ENCODE measurements at places on chromosomes 13 and 19. TPM values are rescaled to one million over a fixed set of nuclear protein-coding genes. Genes with fewer than 3 reads are reported as not detected.

- no peak overlapping the region for H3K27ac ChIP-seq
- H3K36me3 ChIP-seq: peaks cover 26% of the 10 kb centered on the region
- no peaks in the 10 kb centered on the region for H3K27me3 ChIP-seq
Observed at GRCh38 chr13:75860935-75861334, 224.8 kb downstream of the LMO7 start.

- DNase-seq: no peak
- peaks cover 5% of the 10 kb centered on the region for H3K36me3 ChIP-seq
- no peaks in the 10 kb centered on the region for H3K27me3 ChIP-seq
- H3K27ac ChIP-seq: no peak overlapping the region
- H3K4me1 ChIP-seq: no peaks in the 10 kb centered on the region
- H3K4me3 ChIP-seq: no peak overlapping the region
Observed at GRCh38 chr13:113604186-113604585, 19.6 kb downstream of the TFDP1 start.

The AP1M2 gene
- not detected for total RNA-seq

The PTGIR gene
- total RNA-seq: 3.7 TPM

The ZNF492 gene
- 0.08 TPM for total RNA-seq

DNA sequence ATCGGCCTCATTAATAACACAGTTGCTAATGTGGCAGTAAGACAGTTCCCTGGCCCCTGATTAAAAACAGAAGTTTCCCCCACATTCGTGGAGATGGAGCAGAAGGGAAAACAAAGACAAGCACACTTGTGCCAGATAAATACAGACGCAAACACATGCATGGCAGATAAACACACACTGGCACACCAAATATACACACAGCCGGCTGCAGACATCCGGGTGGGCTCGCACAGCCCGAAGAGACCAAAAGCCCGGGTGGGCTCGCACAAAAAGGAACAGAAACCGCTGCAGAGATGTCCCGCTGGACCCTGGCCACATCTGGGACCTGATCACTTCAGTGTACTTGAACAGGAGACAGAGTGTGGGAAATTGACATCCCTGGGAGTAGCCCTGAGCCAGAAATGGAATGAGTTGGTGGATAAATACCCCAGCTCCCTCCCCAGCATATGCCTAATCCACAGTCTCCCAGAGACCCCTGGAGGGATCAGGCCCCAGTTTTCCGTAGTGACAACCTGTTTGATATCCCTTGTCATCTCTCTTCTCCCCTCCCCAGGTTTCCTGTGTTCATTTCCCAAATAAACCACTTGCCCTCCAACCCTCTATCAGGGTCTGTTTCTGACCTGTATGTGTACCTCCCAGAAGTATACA is 36.0 kb upstream of the ADGRE5 start:
- peaks cover 12% of the 10 kb centered on the region for H3K27me3 ChIP-seq
- H3K36me3 ChIP-seq: no peaks in the 10 kb centered on the region
- DNase-seq: no peak
- no peak overlapping the region for H3K4me3 ChIP-seq

- no peak for DNase-seq
- no peak overlapping the region for H3K27ac ChIP-seq
- no peak overlapping the region for H3K4me3 ChIP-seq
- no peaks in the 10 kb centered on the region for H3K36me3 ChIP-seq
- H3K27me3 ChIP-seq: peaks cover 82% of the 10 kb centered on the region
Observed at GRCh38 chr19:28425046-28425931, 787.7 kb downstream of the UQCRFS1 start.

GRCh38 chr13:30151388-30151787 is 156.0 kb downstream of the KATNAL1 start:
- H3K27ac ChIP-seq: no peak overlapping the region
- H3K36me3 ChIP-seq: no peaks in the 10 kb centered on the region
- peaks cover 25% of the 10 kb centered on the region for H3K27me3 ChIP-seq
- DNase-seq: no peak

The NRTN gene
- 22.8 TPM for total RNA-seq

GRCh38 chr19:2034729-2035589 is 16.1 kb downstream of the MKNK2 start:
- no peaks in the 10 kb centered on the region for H3K27me3 ChIP-seq
- H3K36me3 ChIP-seq: peaks cover 18% of the 10 kb centered on the region
- no peak overlapping the region for H3K27ac ChIP-seq
- peaks cover 41% of the 10 kb centered on the region for H3K4me1 ChIP-seq
- no peak overlapping the region for H3K4me3 ChIP-seq
- DNase-seq: no peak

The KMT5C gene
- 5.1 TPM for total RNA-seq

The ZIM2 gene
- 0.19 TPM for total RNA-seq

DNA sequence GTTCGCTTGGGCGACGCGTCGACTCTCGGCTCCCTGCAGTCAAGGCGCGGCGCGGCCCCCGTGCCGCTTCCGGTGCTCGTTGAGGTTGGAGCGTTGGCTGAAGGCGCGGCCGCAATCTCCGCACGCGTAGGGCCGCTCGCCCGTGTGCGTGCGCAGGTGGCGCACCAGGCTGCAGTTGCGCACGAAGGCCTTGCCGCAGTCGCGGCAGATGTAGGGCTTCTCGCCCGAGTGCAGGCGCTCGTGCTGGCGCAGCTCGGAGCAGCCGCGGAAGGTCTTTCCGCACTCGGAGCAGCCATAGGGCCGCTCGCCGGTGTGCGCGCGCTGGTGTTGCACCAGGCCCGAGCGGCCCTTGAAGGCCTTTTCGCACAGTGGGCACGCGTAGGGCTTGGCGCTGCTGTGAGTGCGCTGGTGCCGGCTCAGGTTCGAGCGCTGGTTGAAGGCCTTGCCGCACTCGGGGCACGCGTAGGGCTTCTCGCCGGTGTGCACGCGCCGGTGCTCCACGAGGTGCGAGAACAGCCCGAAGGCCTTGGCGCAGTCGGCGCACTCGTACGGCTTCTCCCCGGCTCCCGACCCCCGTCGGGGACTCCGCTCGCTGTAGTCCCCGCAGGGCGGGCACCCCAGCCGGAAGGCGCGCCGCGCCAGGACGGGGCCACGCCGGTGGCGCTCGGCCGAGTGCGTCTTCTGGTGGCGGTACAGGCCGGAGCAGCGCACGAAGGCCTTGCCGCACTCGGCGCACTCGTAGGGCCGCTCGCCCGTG is 5.3 kb upstream of the ZNF497 start:
- H3K4me3 ChIP-seq: peak overlapping the region; percentile 21
- H3K27me3 ChIP-seq: peaks cover 32% of the 10 kb centered on the region
- DNase-seq: no peak

GRCh38 chr13:31320946-31321345 is 121.2 kb downstream of the B3GLCT start:
- DNase-seq: no peak
- peaks cover 52% of the 10 kb centered on the region for H3K36me3 ChIP-seq
- peaks cover 8% of the 10 kb centered on the region for H3K4me1 ChIP-seq
- no peak overlapping the region for H3K27ac ChIP-seq
- no peaks in the 10 kb centered on the region for H3K27me3 ChIP-seq

The CBLC gene
- not detected for total RNA-seq

The FUT2 gene
- not detected for total RNA-seq

DNA sequence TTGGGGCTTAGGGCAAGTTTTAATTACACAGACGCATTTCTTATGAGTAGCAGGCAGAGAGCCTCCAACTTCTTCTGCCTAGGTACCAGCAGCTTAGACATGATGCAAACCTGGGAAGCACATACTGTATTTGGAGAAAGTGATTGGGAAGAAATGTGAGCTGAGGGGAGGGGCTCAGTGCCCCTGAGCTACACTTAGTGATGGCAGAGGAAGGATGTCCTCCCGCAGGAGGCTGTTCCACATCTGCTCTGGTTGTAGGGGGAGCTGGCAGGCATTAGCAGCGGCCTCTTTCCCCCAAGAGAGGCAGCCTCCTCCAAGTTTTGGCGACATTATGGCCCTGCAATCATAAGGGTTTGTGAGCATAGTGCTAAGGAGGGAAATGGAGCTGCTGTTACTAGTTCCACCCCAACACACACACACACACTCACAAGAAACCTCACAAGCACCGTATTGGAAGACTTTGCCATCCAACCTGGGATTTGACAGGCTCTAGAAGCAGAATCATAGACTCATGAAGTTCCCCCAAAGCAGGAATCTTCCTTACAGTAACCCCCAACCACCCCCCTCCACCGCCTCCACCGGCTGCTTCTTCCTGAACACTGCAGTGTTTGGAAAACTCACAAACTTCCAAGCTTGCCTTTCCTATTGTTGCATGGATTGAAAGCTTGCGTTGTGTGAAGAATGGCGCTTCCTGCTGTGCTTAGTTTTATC is 3.3 kb downstream of the ALOX5AP start:
- no peaks in the 10 kb centered on the region for H3K36me3 ChIP-seq
- no peak for DNase-seq
- H3K27me3 ChIP-seq: no peaks in the 10 kb centered on the region
- H3K4me3 ChIP-seq: no peak overlapping the region

DNA sequence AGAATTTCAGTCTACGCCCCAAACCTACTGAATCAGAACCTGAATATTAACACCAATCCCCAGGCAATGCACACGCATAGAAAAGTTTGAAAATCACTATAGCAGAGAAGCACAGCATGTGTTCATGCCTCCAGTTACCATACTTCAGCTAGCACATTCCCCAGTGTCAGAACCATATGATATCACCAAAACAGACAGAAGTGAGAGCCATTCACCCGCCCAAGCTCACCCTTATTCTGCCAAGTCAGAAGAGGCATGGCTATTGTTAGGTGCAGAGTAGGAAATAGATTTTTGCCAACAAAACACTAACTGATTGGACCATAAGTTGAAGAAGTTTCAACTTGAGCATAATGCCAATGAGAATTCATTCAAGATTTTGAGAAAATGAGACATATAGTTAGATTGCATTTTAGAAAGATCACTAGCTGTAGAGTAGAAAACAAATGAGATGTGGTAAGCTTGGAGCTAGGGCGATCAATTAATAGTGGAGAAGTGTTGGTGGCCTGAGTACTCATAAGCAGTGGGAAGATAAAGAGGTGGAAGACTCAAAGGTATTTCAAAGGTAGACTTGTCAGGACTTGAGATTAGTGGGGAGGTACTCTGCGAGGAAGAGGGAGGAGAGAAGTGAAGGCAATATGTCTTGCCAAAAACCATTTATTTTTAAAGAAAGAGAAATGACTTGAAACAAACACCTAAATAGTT is 492.4 kb downstream of the SUCLA2 start:
- peak overlapping the region; percentile 78 for H3K27ac ChIP-seq
- H3K4me3 ChIP-seq: no peak overlapping the region
- DNase-seq: no peak
- H3K4me1 ChIP-seq: no peaks in the 10 kb centered on the region

The OSCAR gene
- total RNA-seq: 0.33 TPM

- DNase-seq: peak; percentile 81
- peaks cover 29% of the 10 kb centered on the region for H3K4me1 ChIP-seq
- no peaks in the 10 kb centered on the region for H3K36me3 ChIP-seq
- H3K27me3 ChIP-seq: peaks cover 41% of the 10 kb centered on the region
- H3K27ac ChIP-seq: peak within 1 kb of the TSS; percentile 91
Observed at GRCh38 chr19:41218615-41219507, at the start of gene AXL. Gene AXL, plus strand, starts transcription at chr19:41219223. Its CDS starts 170 bp downstream, at chr19:41219393.

The CAPN12 gene
- 0.22 TPM for total RNA-seq

DNA sequence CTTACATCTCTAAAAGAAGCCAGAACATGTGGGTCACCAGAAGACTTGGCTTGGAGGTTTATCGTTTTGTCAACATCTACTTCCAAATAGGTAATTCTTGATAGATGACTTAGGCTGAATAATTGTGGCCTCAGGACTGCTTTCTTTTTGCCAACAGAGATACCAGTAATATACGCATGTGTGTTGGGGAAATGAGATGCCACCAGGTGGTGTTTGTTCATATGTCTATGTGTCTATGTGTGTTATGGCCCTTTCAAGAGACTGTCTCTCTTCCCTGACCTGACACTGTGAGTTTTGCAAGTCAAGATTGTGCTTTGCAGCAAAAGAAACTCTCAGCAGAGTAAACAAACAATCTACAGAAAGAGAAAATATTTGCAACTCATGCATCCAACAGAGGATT is 31.6 kb upstream of the METTL21C start:
- H3K4me3 ChIP-seq: no peak overlapping the region
- no peaks in the 10 kb centered on the region for H3K36me3 ChIP-seq
- H3K4me1 ChIP-seq: peaks cover 14% of the 10 kb centered on the region
- no peaks in the 10 kb centered on the region for H3K27me3 ChIP-seq

The GIPR gene
- total RNA-seq: 4.7 TPM

The KLF16 gene
- total RNA-seq: 6.4 TPM

The VN1R2 gene
- not detected for total RNA-seq

The GTF2F1 gene
- total RNA-seq: 33.8 TPM

DNA sequence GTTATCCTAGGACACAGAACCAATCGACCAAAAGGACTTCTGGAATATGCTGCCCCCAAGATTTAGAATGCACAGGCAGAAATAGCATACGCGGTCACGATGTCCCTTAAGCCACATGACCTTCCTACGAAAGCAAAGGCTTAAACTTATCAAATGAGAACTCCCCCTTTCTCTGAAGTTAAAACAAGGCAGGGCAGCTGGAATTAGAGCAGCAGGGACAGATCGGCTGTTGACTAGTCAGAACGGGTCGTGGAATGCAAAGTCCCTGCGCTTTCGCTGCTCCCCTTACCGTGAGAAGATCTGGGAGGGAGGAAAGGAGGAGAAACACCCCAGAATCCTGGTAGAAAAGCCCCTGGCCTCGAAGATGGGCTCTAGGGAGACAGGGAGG is 799 bp upstream of the USPL1 start:
- no peaks in the 10 kb centered on the region for H3K27me3 ChIP-seq
- H3K4me3 ChIP-seq: peak overlapping the region; percentile 82
- peak; percentile 45 for DNase-seq
- peaks cover 50% of the 10 kb centered on the region for H3K4me1 ChIP-seq
- peaks cover under 1% of the 10 kb centered on the region for H3K36me3 ChIP-seq

- H3K4me1 ChIP-seq: no peaks in the 10 kb centered on the region
- DNase-seq: no peak
- no peaks in the 10 kb centered on the region for H3K36me3 ChIP-seq
Observed at GRCh38 chr13:30045916-30046704, 195.7 kb upstream of the UBL3 start.

The KLK12 gene
- total RNA-seq: not detected

DNA sequence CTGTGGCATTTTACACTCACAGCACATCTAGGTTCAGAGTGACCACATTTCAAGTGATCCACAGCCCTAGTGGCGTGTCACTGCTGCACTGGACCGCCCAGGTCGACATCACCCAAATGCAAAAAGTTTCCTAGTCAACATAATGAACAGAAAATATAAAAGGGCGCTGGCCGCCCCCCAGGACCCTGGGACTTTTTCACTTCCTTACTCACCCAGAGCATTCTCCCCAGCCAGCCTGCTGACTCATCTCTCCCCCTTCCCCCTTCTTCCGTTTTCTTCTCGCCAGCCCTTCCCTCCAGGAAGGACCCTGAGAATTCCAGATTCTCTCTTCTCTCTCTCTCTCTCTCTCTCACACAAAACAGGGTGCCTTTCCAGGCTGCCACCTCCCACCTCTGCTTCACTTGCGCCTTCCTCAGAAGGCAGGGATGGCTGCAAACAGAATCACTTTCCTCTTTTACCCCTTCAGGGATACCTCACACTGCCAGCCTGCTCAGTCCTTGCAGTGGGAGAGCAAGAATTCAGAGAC is 21.0 kb upstream of the GRWD1 start:
- H3K27me3 ChIP-seq: no peaks in the 10 kb centered on the region
- no peak for DNase-seq
- H3K27ac ChIP-seq: no peak overlapping the region
- no peaks in the 10 kb centered on the region for H3K4me1 ChIP-seq
- no peaks in the 10 kb centered on the region for H3K36me3 ChIP-seq

- no peak for DNase-seq
- H3K36me3 ChIP-seq: no peaks in the 10 kb centered on the region
- peaks cover 63% of the 10 kb centered on the region for H3K4me1 ChIP-seq
- peak overlapping the region; percentile 68 for H3K4me3 ChIP-seq
Observed at GRCh38 chr13:110136660-110137585, 170.0 kb downstream of the COL4A1 start.

GRCh38 chr13:48562296-48563066 is 29.6 kb upstream of the RCBTB2 start:
- no peak overlapping the region for H3K4me3 ChIP-seq
- H3K27me3 ChIP-seq: no peaks in the 10 kb centered on the region
- H3K27ac ChIP-seq: no peak overlapping the region
- DNase-seq: no peak

Data from left ventricle myocardium inferior (tissue), 1 donor.